ENCODE measurements at places on chromosomes 5 and 9. TPM values are rescaled to one million over a fixed set of nuclear protein-coding genes. Genes with fewer than 3 reads are reported as not detected.

- H3K27me3 ChIP-seq: peaks cover 53% of the 10 kb centered on the region
- H3K27ac ChIP-seq: no peak overlapping the region
- peaks cover 15% of the 10 kb centered on the region for H3K36me3 ChIP-seq
- no peak overlapping the region for H3K4me3 ChIP-seq
Measured at GRCh38 chr9:132591751-132592314, 9.4 kb downstream of the BARHL1 start.

LHX2 gene
- not detected for total RNA-seq

GRCh38 chr9:78510035-78510434, 213.1 kb downstream of the PSAT1 start:
- no peak overlapping the region for H3K4me3 ChIP-seq
- H3K27ac ChIP-seq: no peak overlapping the region
- H3K36me3 ChIP-seq: no peaks in the 10 kb centered on the region
- H3K27me3 ChIP-seq: no peaks in the 10 kb centered on the region
- H3K4me1 ChIP-seq: no peaks in the 10 kb centered on the region

TMEM174 gene
- total RNA-seq: not detected

DNA sequence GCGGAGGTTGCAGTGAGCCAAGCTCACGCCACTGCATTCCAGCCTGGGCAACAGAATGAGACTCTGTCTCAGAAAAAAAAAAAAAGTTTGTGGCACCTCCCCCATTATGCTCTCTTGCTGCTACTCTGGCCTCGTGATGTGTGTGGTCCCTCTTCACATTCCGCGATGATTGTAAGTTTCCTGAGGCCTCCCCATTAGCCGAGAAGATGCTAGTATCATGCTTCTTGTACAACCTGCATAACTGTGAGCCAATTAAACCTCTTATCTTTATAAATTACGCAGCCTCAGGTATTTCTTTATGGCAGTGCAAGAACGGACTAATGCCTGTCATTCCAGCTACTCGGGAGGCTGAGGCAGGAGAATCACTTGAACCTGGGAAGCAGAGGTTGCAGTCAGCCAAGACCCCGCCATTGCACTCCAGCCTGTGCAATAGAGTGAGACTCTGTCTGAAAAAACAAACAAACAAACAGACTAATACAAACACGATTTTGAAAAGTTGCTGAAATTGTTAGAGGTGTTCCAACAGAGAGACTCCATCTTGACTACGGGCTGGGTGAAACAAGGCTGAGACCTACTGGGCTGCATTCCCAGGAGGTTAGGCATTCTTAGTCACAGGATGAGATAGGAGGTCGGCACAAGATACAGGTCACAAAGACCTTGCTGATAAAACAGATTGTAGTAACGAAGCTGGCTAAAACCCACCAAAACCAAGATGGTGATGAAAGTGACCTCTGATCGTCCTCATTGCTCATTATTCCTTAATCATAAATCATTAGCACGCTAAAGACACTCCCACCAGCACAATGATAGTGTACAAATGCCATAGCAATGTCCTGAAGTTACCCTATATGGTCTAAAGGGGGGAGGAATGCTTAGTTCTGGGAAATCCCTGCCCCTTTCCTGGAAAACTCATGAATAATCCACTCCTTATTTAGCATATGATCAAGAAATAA, 8.3 kb upstream of the AFF4 start:
- DNase-seq: no peak
- no peak overlapping the region for H3K4me3 ChIP-seq
- no peaks in the 10 kb centered on the region for H3K36me3 ChIP-seq
- H3K27me3 ChIP-seq: no peaks in the 10 kb centered on the region
- H3K27ac ChIP-seq: no peak overlapping the region

- H3K36me3 ChIP-seq: peaks cover 30% of the 10 kb centered on the region
- H3K4me3 ChIP-seq: no peak overlapping the region
- DNase-seq: no peak
- no peak overlapping the region for H3K27ac ChIP-seq
- no peaks in the 10 kb centered on the region for H3K27me3 ChIP-seq
Measured at GRCh38 chr9:114304416-114305188, 18.3 kb upstream of the ORM1 start.

DNA sequence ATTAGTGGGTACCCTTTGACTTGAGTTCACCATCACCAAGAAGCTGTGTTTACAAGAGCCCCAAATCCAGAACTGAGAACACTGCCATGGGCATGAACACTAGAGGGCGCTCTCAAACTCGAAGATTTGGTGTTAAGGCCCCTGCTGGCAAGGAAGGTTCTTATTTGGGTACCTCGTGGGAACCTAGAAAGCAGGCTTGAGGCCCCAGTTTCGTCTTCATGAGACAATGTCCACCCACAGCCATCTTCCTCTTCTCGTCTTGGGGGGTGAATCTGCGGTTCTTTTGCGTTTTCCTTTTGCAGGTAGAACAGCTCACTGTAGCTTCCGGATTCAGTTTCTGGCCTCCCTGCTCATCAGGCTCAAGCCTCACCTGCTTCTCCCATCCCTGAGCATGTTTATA, 184.0 kb downstream of the SEMA5A start:
- peaks cover 12% of the 10 kb centered on the region for H3K4me1 ChIP-seq
- H3K36me3 ChIP-seq: no peaks in the 10 kb centered on the region
- H3K27me3 ChIP-seq: no peaks in the 10 kb centered on the region

HACD4 gene
- total RNA-seq: 15.2 TPM

All from lung (tissue), 17 donors.